ENCODE measurements at places on chromosomes 6 and 20. TPM values are rescaled to one million over a fixed set of nuclear protein-coding genes. Genes with fewer than 3 reads are reported as not detected.

Gene RBPJL
- not detected for total RNA-seq

Gene PRPF6
- 59.7 TPM for total RNA-seq

Gene C6orf52
- 1.0 TPM for total RNA-seq

Gene SLC52A3
- 3.7 TPM for total RNA-seq

Gene CYP24A1
- total RNA-seq = not detected

Gene SLC39A7
- 162 TPM for total RNA-seq

Gene F13A1
- 1.1 TPM for total RNA-seq

Gene AURKA
- total RNA-seq = 58.0 TPM

GRCh38 chr6:111736005-111736608 is 130.4 kb upstream of the TRAF3IP2 start:
- no peaks in the 10 kb centered on the region for H3K27me3 ChIP-seq
- H3K27ac ChIP-seq = no peak overlapping the region
- H3K4me1 ChIP-seq = peaks cover 16% of the 10 kb centered on the region
- no peak overlapping the region for H3K4me3 ChIP-seq
- DNase-seq = peak; percentile 33
- peaks cover 13% of the 10 kb centered on the region for H3K36me3 ChIP-seq

- no peak overlapping the region for H3K4me3 ChIP-seq
- no peak for DNase-seq
- H3K27ac ChIP-seq = no peak overlapping the region
- no peaks in the 10 kb centered on the region for H3K36me3 ChIP-seq
These were observed 279.0 kb downstream of the MAFB start for GRCh38 chr20:40410028-40410427.

DNA sequence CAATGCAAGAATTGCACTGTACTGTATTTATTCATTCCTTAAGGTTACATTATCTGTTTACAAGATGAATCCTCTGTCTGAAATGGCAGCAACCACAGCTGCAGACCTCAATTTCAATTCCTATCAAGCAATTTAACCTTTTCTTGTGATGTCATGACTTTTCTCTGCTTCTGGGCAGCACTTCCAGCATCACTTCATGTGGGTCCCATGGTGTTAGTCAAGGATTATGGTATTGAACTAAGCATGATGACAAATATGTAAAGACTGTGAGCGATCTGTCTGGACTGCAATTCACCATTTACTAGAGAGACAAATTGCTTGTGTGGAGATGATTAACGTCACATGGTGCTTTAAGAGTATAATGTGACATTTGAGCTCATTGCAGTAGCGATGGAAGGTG is 90.5 kb upstream of the CCN2 start:
- H3K36me3 ChIP-seq = no peaks in the 10 kb centered on the region
- H3K27me3 ChIP-seq = no peaks in the 10 kb centered on the region
- no peaks in the 10 kb centered on the region for H3K4me1 ChIP-seq
- H3K4me3 ChIP-seq = no peak overlapping the region
- H3K27ac ChIP-seq = no peak overlapping the region
- DNase-seq = no peak

- DNase-seq = peak; percentile 28
- H3K4me1 ChIP-seq = no peaks in the 10 kb centered on the region
- no peak overlapping the region for H3K27ac ChIP-seq
- no peak overlapping the region for H3K4me3 ChIP-seq
- no peaks in the 10 kb centered on the region for H3K36me3 ChIP-seq
- no peaks in the 10 kb centered on the region for H3K27me3 ChIP-seq
These were observed 5.4 kb downstream of the RAMACL start for GRCh38 chr6:166581091-166581511.

DNA sequence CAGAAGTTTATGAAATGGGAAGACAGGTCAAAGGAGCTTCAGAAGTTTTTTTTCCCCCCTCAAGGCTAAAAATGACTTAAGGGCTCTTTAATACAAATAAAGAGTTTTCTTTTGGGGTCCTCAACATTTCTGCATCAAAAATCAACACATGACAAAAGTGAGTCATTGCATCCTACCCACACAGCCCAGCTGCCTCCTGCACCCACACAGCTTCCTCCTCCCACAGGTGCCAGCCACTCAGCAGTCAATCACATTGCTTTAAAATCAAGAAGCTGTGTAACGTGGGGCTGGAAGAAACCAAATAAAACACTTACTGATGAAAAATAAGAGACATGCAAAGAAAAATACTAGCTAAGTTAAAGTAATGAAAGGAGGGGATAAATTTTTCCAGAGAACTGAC is 68.5 kb downstream of the MAP3K5 start:
- H3K36me3 ChIP-seq = no peaks in the 10 kb centered on the region
- DNase-seq = no peak
- H3K4me3 ChIP-seq = no peak overlapping the region
- no peaks in the 10 kb centered on the region for H3K4me1 ChIP-seq
- no peak overlapping the region for H3K27ac ChIP-seq

GRCh38 chr6:139690007-139690406 is 315.6 kb upstream of the CITED2 start:
- no peaks in the 10 kb centered on the region for H3K27me3 ChIP-seq
- no peaks in the 10 kb centered on the region for H3K4me1 ChIP-seq
- H3K4me3 ChIP-seq = no peak overlapping the region
- no peaks in the 10 kb centered on the region for H3K36me3 ChIP-seq
- DNase-seq = no peak

DNA sequence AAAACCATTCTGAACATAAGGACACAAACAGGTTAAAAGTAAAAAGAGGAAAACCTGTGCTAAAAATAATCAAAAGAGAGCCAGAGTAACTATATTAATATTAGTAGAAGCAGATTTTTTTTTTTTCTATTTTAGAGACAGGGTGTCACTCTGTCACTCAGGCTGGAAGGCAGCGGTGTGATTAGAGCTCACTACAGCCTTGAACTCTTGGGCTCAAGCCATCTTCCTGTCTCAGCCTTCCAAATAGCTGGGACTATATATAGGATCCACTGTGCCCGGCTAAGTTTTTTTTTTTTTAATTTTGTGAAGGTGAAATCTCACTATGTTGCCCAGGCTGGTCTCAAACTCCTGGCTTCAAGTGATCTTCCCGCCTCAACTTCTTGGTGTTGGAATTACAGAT is 33.4 kb upstream of the PLN start:
- no peak for DNase-seq
- H3K36me3 ChIP-seq = no peaks in the 10 kb centered on the region
- no peak overlapping the region for H3K4me3 ChIP-seq
- peaks cover 3% of the 10 kb centered on the region for H3K4me1 ChIP-seq

DNA sequence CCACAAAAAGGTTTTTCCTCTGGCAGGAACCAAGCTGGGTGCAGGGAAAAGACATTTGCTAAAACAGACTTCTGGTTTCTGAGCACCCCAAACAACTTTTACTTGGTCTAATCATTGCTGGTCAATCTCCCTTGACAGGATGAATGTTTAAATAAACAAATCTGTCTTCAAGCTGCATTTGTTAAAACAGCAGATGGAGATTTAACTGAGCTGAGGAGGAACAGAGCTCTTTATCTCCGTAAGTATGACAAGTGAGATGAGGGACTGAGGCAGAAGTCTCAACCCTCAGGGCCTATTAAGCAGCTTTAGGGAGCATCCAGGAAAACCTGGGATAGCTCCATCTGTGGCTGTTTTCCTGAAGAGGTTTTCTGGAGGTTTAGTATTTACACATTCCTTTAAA is 40.6 kb downstream of the NINL start:
- H3K27ac ChIP-seq = peak overlapping the region; percentile 15
- H3K4me3 ChIP-seq = peak overlapping the region; percentile 54
- H3K27me3 ChIP-seq = no peaks in the 10 kb centered on the region
- H3K36me3 ChIP-seq = peaks cover 7% of the 10 kb centered on the region

DNA sequence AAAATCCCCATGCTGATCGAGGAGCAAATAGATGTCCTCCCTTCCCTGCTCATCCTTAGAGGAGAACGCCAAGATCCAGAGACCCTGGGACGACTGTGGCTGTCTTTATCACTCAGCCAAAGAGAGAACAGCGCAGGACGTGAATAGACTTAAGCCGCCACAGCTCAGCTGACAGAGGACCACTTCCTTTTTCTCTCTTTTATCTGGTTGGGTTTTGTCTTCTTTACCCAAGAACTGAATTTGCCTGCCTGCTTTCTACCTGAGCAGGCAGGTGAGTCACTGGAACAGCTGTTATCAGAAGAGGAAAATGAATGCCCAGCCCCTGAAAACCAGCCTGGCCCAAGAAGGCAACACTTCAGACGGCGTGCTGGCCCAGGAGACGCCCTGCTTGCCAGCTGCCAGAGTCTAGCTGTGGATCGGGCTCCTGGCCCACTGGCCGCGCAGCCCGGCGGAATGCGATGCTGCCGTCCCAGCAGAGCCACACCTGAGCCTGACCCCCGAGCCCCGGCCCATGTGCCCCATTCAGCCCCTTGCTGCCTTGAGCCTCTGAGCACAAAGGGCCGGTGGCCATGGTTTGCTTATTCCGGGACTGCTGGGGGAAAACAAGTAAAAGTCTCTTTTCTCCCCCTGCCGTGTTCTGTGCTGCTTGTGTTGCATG is 82.1 kb downstream of the TCP11 start:
- H3K4me3 ChIP-seq = no peak overlapping the region
- H3K4me1 ChIP-seq = no peaks in the 10 kb centered on the region
- H3K27ac ChIP-seq = peak overlapping the region; percentile 92
- peaks cover 39% of the 10 kb centered on the region for H3K36me3 ChIP-seq

DNA sequence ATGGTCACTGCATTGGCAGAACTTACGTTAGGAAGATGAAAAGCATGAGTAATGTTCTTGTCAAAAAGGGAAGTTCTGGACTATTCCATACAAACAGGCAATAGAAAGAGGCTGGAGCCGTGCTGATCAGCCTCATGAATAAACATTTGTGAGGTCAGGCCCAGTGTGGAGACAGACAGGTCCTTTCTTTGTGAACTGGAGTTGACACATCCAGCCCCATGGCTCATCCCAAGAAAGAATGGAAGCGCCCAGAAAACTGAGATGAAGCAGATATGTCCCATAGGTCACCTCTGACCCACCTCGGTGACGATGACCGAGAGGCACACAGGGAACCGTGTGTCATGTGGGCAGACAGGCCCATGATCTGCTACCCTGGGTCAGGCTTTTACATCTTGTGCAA is 276.0 kb upstream of the SGK1 start:
- H3K4me3 ChIP-seq = no peak overlapping the region
- no peak for DNase-seq
- no peaks in the 10 kb centered on the region for H3K4me1 ChIP-seq
- no peaks in the 10 kb centered on the region for H3K27me3 ChIP-seq
- H3K27ac ChIP-seq = peak overlapping the region; percentile 70
- no peaks in the 10 kb centered on the region for H3K36me3 ChIP-seq

DNA sequence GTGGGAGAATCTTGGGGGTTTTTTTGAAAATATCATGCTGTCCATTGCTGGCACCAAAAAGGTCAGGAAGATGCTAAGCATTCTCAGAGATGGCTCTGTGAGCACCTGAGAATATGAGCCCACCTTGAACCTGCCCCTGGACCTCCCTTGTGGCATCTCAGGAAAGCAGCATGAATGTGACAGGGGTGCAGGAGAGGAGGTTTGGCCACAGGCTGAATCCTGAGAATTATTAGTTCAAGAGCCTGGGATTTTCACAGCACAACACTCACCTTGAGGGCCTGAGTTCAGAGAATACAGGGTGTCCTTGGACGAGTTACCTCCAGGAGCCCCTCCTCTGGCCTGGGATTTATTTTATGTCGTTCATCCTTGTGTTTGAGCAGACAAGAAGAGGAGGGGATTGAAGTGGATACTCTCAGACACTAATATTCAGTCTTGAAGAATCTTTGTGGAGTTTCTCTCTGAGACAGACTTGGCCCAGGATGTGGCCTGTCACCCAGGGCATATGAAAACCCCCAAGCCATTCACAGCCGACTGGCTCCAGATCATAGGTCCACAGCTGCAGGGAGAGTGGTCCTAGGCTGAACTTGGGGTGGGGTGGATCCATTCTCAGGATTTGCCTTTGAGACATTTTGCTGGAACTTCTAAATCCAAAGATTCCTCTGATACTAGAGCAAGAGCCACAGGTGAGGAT is 390.8 kb downstream of the RNGTT start:
- H3K4me1 ChIP-seq = peaks cover 4% of the 10 kb centered on the region
- no peak overlapping the region for H3K27ac ChIP-seq
- H3K36me3 ChIP-seq = no peaks in the 10 kb centered on the region
- H3K4me3 ChIP-seq = no peak overlapping the region

DNA sequence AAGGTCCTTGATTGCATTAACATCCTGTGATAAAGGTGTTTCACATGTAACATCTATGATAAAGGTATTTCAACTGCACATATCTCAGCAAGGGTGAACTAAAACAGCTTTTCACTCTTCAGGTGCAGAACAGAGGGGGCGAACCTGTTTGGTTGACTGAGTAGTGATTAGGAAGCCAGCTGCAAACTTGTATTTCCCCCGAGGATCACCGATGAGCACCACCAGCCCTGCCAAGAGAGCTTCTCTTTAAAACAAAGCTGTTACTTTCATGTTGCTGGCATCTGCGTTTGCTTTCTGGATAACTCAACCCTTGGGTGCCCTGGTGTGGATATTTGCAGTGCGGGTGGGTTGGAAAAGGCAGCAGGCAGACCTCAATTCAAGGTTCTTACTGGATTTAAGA is 39.6 kb downstream of the JAG1 start:
- no peak overlapping the region for H3K27ac ChIP-seq
- peaks cover 58% of the 10 kb centered on the region for H3K27me3 ChIP-seq
- DNase-seq = no peak
- no peak overlapping the region for H3K4me3 ChIP-seq

DNA sequence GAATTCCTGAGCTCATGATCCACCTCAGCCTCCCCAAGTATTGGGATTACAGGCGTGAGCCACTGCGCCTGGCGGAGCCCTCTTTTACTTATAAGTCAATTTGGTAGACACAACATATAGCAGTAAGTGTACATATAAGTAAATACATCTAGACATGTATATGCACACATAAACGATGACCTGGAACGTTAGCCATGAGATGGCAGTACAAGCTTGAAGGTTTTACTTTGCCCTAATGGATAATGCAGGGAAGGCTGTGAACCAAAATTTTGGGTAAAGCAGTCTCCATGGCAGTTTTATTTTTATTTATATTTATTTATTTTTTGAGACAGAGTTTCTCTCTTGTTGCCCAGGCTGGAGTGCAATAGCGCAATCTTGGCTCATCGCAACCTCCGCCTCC is 2.4 kb upstream of the GNMT start:
- peaks cover 28% of the 10 kb centered on the region for H3K27me3 ChIP-seq
- H3K27ac ChIP-seq = no peak overlapping the region
- H3K36me3 ChIP-seq = no peaks in the 10 kb centered on the region
- H3K4me3 ChIP-seq = no peak overlapping the region

DNA sequence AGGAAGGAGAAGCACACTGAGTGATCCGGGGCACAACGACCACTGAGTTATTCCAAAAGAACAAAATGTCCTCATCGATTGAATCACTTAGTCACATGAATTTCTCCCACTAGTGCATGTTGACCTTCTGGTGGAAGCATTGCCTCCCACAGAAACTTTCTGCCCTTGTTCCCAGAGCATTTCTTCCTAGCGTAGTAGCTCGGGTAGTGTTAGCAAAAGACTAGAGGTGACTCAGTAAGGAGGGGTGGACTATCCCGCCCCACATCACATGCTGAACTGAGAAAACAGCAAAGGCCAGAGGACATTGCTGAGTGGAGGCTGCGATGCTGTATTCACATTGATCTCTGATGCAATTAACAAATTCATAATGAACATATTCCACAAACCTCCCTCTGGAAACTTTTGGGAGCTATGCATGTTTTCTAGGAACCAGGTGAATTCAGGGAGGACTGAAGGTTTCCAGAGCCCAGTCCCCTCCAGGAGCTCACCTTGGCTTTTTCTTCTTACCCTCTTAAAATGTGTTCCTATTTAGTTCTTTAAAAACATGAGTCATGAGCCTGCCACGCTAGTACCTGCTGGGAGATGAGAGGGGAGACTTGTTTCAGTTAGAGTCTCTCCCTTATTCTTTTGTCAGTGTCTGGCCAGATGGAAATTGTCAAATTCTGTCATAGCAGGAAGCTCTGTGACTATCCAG is 507.9 kb downstream of the CDH26 start:
- peak; percentile 20 for DNase-seq
- no peaks in the 10 kb centered on the region for H3K27me3 ChIP-seq
- no peak overlapping the region for H3K4me3 ChIP-seq
- H3K4me1 ChIP-seq = no peaks in the 10 kb centered on the region
- H3K36me3 ChIP-seq = no peaks in the 10 kb centered on the region

Data from endodermal cell (in vitro differentiated cells).